ENCODE measurements at places on chromosomes 2 and 18.

DNA sequence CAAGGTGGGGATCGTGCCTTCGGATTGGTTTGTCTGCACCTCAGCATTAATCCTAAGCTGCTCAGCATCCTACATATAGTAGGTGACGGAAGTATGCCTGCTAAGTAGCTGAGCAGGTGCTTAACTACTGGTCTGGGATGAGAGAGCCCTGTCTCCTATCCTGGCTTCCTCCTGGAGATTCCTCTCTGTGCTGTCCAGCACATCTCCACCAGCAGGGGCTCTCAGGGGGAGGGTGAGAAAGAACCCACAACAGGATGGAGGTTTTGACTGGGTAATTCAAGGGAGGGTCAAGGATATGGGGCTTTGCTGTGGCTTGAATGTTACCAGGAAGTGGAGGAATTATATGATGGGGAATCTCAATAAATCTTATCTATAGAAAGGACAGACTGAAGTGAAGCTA lies 45.4 kb upstream of the KIF5C start:
- DNase-seq: no peak

- DNase-seq: no peak
These were observed 22.6 kb upstream of the ITGA6 start for GRCh38 chr2:172404824-172405223.

GRCh38 chr2:144194326-144195071 lies 325.4 kb downstream of the ZEB2 start:
- no peak for DNase-seq

- no peak for DNase-seq
These were observed 211.6 kb downstream of the PTH2R start for GRCh38 chr2:208618220-208618619.

GRCh38 chr2:71788186-71788525 lies 334.8 kb downstream of the DYSF start:
- no peak for DNase-seq

DNA sequence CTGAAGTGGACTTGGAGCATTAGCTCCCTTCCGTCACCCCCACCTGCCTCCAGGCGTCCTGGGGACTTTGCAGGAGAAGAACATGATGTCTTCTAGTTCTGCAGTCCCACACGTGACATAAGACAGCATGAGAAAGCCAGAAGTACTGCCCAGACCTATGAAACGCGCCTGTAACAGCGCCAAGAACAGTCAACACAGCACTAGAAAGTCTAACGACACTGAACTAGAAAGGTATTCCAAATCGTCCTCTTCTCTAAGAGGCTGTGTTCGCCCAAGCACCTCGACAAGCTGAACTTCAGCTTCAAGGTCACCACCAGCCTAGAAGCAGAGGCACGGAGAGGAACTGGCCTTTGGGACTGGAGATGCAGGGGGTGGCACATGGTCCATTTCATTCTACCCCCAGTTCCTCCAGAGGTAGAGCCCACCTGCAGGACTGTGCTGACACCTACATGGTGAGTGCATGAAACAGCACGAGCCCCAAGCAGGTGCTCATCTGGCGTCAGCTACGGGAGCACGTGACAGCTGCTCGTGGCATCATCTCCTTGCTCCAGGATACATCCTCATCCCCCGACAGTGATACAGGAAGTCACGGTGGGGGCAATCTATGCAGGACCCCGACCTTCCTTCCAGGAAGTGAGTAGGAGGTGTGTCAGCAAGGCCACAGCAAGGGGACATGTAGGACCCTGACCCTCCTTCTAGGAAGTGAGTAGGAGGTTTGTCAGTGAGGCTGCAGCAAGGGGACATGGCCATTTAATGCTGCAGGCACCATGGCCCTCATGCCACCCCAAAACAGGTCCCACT lies 3.7 kb downstream of the HDAC4 start:
- DNase-seq: no peak

GRCh38 chr2:217090024-217090473 lies 230.2 kb upstream of the TNP1 start:
- no peak for DNase-seq

DNA sequence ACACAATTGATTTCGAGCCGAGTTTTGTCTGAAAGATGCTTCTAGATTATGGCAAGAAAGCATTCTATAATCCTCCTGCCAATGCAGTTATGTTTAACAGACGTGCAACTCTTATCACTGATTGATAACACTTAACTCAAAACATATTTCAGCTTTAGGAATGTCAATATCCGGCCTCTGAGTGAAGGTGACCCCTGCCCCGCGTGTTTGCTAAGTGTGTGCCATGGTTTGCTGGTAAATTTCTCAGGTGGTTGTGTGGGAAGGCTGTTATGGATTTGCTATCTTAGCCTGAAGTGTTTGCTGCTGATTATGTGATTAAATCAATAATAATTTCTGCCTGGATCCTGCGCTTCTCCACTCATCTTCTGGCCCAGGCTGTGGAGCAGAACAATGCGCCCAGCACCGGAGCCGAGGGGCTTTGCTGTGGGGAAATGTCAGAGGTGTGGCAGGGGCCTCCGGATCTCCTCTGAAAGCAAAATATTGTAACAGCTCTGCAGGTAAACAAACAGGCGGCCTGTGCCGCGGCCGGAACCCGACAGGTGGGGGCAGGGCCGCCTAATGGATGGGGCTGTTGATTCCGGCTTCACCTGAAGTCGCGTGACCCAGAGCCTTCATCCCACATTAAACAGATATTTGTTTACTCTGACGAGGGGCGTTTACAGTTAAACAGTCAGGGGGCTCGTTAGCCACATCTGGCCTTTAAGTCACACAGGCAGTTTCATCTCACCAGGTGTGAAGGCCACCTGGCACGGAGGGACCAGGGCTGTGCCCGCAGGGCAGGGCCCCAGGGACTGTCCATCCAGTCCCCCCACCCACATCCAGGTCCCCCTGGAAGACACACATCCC lies 210.7 kb upstream of the SALL3 start:
- DNase-seq: no peak

- no peak for DNase-seq
These were observed 34.2 kb downstream of the TRAPPC12 start for GRCh38 chr2:3413697-3414096.

GRCh38 chr2:70771446-70771845 lies 3.4 kb upstream of the ADD2 start:
- DNase-seq: no peak

DNA sequence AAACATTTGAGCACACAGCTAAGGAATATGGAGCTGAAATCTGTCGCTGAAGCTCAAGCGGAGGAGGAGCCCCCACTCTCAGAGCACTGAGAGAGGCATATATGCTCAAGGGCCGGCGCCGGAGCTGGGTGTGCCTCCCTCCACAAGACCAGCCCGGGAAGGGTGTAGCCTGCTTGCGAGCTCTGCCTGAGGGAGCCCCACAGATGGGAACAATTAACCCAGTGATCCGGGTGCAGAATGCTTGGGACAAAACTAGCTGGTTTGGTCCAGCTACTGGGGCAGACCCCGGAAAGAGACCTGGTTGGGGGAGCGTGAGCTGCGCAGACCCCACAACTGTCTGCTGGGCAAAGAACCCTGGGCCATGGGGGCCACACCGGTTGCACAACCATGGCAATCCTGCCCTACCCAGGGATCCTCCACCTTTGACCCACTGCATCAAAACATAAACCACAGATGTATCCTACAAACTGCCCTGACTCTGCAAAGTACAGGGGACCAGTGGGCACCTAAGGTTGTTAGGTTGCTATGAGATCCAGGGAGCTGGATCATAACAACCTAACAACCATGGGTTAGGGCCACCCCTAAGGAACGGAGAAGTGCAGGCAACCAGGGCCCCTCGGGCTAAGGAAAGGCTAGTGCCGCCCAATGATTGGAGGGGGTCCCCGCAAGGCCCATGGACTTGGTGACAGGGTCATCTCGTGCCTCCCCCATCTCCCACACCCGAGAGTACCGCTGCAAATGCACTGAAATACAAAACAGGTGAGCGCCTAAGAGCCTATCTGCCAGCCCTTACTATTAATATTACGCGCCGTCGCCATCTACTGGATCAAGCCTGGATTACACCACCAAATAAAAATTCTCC lies 53.4 kb upstream of the SCN1A start:
- no peak for DNase-seq

DNA sequence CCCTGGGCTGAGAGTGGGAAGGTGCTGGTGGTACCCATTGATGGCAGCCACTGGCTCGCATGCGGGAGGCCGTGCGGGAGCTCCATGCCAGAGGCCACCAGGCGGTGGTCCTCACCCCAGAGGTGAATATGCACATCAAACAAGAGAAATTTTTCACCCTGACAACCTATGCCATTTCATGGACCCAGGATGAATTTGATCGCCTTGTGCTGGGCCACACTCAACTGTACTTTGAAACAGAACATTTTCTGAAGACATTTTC lies 12.9 kb upstream of the UGT1A1 start:
- DNase-seq: no peak

GRCh38 chr2:19818543-19818942 lies 83.2 kb downstream of the TTC32 start:
- DNase-seq: no peak

GRCh38 chr2:163324677-163325076 lies 411.1 kb downstream of the FIGN start:
- no peak for DNase-seq

DNA sequence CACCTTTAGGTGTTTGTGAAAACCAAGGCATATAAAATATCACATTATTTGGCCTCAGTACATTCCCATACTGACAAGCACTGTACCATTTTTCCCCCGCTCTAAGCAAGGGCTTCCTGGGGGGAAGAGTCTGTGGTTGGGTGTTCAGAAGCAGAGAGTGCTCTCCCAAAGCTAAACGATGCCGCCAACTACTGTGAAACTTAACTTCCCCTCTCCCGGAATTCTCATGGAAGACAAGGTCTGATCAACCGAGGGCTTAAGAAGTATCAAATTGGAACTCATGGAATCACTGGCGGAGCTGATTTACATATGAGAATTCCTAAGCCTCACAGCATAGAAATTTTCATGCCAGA lies 433 bp upstream of the MFF start:
- no peak for DNase-seq

GRCh38 chr2:218020281-218020680 lies 17.5 kb upstream of the TNS1 start:
- no peak for DNase-seq

DNA sequence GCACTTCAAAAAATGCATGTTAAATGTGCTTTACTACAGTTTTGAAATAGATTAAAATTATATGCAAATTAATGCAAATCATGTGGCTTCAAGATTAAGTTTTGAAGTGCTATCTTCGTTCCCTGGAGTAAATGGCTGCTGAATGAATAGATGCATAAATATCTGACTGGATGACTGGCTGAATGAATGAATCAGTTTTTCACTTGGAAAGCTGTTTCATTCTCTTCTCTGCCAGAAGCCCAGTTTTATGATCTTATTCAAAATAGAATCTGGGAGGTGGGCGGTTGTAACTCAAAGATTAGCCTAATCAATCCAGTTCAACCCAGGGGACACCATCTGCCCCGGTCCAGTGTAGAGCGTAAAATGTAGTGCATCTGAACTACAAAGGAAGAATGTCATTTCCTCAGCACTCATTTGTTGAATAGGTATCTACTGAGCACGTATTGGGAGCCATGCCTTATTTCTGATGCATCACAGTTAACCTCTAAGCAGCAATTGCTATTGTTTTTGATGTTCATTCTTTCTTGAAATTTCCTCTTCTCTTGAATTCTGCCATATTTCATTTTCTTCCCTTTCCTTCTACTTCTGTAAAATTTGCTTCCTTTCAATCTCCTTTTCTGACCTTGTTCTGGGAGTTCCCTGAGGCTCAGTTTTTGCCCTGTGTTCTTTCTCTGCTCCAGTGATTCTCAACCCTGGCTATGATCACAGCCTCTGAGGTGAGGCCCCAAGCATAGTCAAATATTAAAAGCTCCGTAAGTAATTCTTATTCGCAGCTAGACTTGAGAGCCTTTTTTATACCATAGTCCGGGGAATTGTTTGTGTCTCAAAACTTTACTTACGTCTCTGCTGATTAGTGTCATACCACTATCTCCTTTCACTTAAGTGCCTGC lies 282.7 kb downstream of the PARD3B start:
- DNase-seq: no peak

- no peak for DNase-seq
These were observed 62.4 kb downstream of the WDPCP start for GRCh38 chr2:63525905-63526304.

DNA sequence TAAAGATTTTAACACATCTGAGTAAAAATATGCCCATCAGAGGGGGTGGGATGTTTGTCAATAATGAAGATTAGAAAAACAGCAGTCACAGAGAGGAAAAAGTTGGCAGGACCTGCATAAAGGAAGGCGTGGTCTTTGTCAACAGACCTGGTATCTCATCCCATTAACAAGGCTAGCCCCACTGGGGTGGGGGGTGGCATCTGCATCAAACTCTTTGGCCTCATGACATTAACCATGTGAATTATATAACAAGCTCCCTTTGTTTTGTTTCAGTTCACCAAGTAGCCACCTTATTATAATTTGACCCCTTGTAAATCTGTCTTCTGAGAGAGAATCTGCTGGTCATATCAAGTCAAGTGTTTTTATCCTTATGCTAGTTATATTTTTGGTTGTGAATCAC lies 28.8 kb downstream of the NEMP2 start:
- no peak for DNase-seq

GRCh38 chr2:163407296-163407695 lies 328.5 kb downstream of the FIGN start:
- no peak for DNase-seq

DNA sequence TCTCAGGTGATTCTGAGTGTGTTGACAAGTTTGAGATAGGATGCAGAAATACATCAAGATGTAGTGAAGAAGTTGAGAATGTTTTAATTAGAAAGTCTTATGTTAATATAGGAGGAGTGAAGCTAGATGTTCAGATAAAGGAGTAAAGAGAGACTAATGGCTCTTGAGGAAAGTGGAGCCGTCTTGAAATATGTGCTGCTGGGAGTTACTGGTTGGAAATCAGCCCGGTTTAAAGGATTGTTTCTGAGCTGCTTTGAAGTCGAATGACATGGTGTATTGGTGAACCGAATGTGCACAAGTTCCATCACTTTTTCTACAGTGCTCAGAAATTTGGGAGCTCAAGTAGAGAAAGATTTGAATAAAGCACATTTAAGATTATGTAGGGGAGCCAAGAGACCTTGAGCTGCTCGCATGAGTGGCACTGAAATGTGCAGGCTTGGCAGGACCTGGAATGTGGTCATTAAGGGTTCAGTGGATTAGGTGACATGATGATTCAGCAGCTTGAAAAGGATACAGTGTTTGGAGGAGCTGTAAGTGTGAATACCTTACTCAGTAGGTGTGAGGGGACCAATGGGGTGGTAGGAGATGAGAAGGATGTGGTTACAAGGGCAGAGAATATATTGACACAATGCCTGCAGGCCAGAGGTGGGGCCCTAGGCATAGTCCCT lies 68.6 kb downstream of the CAB39 start:
- no peak for DNase-seq

DNA sequence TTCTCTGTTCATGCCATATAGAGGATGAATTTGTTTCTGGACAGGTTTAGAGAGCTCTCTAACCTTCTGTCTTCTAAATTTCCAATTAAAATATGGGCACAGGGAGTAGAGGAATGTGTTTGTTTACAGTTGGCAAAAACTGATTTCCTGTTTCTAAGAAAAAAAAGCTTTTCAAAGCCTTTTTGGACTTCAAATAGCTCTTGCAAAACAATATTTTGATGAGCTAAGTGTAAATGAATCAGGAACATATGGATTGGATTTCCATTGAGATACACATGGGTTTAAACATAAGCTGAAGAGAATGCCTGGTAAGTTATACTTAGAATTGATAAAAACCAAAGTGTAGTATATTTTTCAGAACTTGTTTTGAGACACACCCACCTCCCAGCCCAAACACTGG lies 677.5 kb downstream of the NYAP2 start:
- no peak for DNase-seq

- no peak for DNase-seq
These were observed 14.0 kb downstream of the SLC14A2 start for GRCh38 chr18:45628979-45629958.
